ENCODE measurements at places on chromosomes 12 and 14.

DNA sequence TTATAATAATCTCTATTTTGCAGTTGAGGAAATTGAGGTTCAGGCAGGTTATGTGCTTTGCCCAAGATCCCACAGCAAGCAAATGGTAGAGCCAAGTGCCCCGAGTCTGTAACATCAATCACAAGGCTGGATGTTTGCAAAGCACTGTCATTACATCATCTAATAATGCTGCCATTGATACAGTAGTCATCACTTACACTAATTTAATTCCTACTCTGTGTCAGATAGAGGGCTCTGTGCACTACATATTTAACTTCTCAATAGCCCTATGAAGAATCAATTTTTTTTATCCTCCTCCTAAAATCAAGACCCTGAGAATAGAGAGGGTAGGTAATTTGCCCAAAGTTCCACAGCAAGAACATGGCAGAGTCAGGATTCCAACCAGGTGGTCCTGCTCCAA is 178.1 kb upstream of the VASH1 start:
- no peak for DNase-seq

- DNase-seq: no peak
These were observed 1094.1 kb upstream of the FLRT2 start for GRCh38 chr14:84435820-84436324.

DNA sequence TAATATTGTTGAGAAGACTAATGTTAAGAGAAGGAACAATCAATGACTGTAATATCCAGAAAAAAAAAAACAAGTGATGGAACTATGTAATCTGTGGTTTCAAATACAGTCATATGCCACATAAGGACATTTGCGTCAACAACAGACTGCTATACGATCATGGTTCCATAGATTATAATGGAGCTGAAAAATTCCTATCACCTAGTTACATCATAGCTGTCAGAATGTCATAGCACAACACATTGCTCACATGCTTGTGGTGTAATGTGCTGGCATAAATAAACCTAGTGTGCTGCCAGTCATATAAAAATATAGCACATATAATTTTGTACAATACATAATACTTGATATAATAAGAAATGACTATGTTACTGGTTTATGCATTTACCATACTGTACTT is 653.5 kb downstream of the TRHDE start:
- no peak for DNase-seq

DNA sequence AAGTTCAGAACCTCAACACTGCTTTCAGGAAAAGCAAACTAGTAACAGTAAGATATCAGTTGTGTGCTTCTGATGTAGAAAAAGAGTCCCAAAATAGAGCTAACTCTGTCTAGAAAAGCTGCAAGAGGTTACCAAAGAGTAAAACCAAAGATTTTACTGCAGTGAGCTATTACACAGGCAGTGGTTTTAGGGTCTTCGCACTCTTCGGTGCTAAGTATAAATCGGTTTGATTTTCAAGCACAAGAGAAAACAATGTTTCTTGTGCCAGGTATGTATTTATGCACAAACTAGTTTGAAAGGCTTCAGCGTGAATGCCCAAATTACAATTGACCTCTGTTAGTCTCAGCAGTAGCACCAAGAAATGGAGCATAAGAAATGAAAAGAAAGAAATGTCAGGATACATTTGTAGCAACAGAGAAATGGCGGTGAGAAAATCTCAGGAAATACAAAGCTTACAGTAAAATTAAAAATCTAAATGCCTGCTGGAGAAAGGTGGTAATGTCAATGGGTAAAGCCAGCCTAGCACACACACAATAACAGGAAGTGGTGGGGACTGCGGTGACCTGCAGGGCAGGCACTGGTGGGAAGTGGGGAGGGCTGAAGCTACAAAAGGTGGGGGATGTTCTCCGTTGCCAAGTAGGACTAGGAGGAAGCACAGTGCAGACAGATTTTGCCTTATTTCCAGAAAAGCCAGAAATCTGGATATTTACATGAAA is 18.0 kb upstream of the DYRK2 start:
- no peak for DNase-seq

DNA sequence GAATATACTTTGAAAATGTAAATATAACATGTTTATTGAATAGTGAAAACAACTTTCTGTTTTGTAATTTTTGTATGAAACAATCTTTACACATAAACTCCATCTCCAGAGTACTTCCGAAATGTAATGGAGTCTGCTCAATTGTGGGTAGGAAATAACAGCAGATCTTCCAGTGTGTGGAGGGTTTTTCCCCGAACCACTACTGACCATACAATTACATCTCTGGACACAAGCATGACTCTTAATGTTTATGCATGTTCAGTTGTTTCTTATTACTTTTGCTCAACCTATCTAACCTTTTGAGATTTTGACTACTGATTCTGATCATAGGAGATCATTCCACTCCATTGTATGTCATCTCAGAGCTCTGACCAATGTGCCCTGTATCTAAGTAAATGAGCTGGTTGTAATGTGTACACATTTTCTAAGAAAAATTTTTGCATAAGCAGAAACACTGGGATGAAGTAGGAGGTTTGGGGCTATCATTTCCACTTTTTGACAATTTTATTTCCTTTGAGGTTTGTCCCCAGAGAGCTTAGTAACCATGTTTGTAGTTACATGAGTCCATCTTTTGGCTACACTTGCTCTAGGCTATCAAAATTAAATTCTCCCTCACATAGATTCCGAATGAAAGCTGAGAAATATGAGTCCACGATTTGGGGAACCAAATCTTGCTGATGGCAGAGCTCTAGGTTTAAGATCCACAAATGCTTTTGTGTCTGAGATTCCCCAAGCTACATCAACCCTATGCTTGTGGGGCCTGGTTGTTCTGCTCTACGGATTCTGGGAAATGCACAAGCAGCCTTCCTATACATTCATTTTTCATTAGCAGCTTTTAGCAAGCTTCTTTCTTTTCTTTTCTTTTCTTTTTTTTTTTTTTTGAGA is 21.4 kb upstream of the CLEC4D start:
- DNase-seq: no peak

DNA sequence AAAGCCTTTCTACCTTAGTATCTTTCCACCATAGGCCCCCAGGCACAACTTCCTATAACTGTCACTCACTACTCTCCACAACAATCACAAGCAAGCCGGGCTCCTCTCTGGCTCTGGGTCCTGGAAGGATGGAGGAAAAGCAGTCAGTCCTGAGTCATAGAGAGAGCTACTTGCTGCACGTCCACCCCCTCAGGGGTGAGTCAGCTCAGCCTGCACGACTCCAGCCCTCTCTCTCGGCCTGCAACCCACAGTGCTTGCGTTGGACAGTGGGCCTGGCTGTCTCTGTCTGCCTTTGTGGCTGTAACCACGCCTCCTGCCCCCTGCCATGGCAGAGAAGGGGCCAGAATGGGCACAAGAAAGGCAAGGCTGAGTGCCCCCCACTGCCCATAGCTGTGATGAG is 154.1 kb upstream of the FKBP4 start:
- peak; percentile 98 for DNase-seq

- peak; percentile 47 for DNase-seq
These were observed 7.2 kb upstream of the SELPLG start for GRCh38 chr12:108640802-108641445.

- peak; percentile 48 for DNase-seq
These were observed 83.3 kb downstream of the KITLG start for GRCh38 chr12:88496891-88497371.

DNA sequence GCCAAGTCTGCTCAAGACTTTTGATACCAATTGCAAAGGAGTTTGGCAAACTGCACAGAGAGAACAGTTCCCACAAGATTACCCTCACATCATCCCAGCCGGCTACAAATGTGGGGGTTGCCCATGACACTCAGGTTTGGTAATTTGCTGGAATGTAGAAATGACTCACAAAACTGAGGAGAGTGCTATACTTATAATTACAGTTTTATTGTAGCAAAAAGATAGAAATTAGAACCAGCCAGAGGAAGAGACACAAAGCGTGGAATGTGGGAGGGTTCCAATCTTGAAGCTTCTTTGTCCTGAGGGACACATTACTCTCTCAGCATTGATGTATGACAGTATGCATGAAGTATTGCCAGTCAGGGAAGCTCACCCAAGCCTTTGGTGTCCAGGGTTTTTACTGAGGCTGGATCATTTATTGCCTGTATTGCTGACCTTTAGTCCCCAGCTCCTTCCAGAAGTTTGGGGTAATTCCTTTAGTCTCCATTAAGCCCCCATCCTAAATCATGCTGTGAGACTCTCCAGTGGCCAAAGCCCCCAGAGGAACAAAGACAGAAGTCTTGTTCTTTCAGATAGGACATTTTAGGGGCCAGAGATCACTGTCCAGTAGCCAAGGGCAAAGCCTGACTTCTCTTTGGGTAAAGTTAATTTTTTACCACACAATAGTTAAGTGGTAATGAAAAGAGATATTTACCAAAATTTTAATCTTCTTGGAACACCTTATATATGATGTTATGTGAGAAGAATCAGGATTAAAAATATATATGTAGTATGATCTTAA is 9.9 kb downstream of the TBK1 start:
- DNase-seq: peak; percentile 90

DNA sequence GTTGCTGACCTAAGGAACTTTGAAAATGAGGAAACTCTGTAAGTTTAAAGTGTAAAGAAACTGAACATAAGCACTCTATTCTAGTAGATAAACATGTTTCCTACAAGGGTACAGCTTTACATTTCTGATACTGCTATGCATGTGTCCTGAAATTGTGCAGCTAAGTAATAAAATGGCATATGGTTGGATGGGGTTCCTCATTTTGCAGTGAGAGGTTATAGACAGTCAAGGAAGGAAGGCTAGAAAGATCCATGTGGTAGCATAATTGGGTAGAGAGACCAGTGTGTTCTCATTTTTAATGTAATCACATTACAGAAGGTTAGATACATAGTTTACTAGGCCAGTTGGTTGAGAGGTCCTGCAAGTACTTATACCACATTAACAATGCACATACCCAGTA is 477.0 kb downstream of the TMEM121 start:
- DNase-seq: no peak

GRCh38 chr12:48866052-48866711 is 512 bp upstream of the RND1 start:
- no peak for DNase-seq

GRCh38 chr12:93741659-93742109 is 64.5 kb downstream of the CRADD start:
- peak; percentile 35 for DNase-seq

DNA sequence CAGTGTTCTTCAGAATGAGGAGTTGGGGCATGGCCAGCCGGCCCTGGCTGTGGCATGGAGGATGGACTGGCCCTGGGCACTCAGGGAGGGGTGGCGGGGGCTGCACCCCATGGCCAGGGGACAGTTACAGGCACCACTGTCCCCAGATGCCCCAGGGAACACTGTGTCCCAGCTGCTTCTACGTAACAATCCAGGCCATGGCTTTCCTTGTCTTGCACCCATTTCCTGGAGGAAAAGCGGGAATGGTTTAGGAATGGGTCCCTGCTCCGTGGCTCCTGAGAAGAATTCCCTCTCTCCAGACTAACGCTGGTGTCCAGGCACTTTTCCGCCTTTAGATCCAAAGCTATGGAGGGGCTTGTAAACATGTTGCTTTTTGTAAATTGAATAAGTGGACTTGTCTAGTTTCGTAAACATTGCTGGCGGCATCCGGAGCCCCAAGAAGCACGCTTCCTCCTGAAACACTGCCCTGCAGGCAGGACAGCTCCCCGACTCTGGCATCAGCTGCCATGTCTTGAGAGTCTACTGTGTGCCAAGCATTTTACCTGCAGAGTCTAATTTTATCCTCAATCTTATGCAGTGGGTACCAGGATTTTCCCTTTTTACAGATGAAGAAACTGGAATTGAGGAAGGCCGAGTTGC is 238.3 kb downstream of the SLC41A2 start:
- no peak for DNase-seq

GRCh38 chr14:34711169-34711568 is 3.2 kb downstream of the CFL2 start:
- peak; percentile 92 for DNase-seq

DNA sequence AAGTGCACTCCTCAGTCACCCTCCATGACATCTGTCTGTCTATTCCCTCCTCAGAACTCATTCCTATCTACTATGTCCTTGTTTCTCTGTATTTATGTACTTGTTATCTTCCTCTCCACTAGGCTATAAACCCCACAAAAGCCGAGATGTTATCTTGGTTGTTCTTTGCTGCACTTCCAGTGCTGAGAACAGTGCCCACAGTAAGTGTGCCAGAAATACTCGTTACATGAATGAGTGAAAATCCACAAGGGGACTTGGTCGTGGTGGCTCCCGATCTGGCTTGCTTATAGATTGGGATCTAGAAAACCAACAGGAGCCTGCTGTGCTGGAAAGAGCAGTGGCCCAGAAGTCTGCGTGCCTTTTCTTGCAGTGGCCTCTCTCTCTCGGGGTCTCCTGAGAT is 111.9 kb upstream of the PRMT8 start:
- DNase-seq: no peak

- DNase-seq: no peak
These were observed 39.2 kb downstream of the IGF1 start for GRCh38 chr12:102441077-102441596.

DNA sequence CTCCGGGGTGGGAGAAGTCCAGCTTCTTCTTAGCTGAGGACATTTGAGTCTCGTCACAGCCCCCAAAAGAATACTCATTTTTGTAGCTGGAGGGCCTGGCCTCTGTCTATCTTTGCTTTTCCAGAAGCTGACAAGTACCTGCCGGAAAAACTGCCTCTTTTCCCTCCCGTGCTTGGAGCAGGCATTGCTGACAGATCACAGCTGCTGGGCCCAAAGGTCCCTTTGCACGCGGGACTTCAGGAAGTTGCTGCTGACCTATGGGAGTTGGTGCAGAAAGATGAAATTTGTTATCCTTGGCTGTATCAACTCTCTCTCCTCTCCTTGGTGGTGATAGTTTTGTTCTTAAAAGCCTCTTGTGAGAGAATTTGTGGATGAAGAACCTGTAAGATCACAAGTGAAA is 92.8 kb downstream of the PAPOLA start:
- no peak for DNase-seq

DNA sequence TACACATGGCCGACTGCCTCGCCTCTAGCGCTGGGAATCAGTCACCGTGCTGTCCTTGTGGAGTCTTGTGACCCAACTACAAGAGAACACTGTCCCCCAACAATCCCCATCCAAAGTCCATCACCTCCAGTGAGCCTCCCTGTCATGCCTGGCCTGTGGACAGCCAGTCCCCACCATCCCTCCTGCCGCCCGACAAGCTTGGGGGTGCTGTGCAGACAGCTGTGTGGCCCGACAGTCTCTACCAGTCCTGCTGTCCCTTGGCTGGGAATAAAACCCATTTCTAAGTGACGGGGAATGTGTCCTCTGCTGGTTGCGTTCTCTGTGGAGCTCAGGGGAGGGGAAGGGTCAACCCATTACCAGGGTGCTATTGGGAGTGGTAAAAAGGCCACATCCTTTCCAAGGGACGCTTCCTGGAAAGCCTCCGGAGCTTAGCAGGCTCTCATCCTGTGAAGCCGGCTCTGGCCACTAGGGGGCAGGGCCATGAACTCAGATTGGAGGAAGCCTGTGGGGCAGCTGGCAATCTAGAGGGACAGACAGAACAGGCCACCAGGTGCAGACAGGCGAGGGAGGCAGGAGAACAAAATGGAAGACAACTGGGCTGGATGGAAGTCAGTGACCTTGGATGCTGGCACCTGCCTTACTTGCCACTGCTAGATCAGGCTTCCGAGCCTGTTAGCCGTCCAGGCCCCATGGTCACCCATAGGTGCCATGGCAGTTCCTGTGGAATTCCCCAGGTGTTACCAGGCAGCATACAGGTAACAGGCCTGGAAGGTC is 12.0 kb upstream of the BLTP3B start:
- peak; percentile 62 for DNase-seq

GRCh38 chr14:95480887-95481226 is 35.6 kb downstream of the SYNE3 start:
- DNase-seq: no peak

- DNase-seq: no peak
These were observed 246.4 kb downstream of the C12orf50 start for GRCh38 chr12:87782838-87783237.

- no peak for DNase-seq
These were observed 3.6 kb upstream of the LGALS3 start for GRCh38 chr14:55125403-55125802.

GRCh38 chr12:21717767-21718166 is 56.7 kb downstream of the KCNJ8 start:
- no peak for DNase-seq
